ENCODE measurements at places on chromosomes 1 and 21.
A peak's percentile ranks its signal among the peaks of the same experiment; 100 is the strongest.

GRCh38 chr1:53432611-53433010 is 26.6 kb upstream of the DMRTB1 start:
- DNase-seq: no peak

DNA sequence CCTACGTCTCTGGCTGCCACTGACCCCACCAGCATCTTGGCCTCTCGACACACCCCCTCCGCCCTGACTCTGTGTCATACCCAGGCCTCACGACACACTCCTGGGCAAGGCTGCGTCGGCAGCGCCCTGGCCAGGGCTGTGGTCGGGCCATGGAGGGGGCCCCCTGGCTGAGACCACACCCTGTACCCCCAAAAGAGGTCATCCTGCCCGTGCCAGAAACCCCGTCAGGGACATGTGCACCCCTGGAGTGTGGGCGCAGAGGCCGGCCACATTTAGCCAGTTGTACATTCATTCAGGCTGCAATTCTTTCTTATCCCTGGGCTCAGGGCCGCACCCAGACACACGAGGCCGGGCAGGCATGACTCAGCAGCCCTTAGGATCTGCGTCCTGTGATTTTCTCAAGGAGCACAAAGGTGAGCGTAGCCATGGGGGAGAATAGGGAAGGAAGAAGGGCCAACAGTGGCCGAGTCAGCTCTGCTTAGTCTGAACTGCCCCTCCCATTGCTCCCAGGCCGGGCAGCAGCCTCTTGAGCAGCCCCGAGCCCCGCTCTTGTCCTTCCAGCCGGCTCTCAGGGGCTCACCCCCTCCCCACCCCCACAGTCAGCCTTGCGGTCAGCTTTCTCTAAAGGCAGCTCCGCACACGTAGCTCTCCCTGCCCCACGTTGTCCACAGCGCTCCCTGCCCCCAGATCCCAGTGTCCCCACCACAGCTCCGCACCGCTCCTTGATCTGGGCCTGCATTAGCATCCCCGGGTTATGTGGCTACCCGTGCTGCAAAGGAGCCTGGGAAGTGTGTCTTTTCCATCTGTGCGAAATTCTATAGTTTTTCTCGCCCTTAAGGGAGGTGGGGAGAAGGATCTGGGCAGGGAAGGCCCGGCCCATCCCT is 7.9 kb downstream of the CSTB start:
- peak; percentile 70 for DNase-seq

DNA sequence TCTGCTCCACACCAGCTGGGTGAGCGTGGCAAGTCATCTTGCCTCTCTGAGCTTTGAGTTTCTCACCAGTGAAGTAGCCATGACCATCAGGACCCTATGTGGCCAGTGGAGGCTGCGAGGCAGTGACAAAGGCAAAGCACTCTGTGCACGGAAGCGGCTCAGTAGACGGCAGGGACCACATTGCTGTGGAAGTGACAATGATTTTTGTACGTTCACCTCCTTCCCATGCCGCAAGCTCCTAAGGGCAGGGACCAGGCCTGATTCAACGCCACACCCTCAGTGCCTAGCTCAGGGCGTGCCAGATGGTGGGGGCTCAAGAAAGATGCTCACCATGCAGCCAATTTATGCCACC is 210.5 kb downstream of the MATN1 start:
- no peak for DNase-seq

DNA sequence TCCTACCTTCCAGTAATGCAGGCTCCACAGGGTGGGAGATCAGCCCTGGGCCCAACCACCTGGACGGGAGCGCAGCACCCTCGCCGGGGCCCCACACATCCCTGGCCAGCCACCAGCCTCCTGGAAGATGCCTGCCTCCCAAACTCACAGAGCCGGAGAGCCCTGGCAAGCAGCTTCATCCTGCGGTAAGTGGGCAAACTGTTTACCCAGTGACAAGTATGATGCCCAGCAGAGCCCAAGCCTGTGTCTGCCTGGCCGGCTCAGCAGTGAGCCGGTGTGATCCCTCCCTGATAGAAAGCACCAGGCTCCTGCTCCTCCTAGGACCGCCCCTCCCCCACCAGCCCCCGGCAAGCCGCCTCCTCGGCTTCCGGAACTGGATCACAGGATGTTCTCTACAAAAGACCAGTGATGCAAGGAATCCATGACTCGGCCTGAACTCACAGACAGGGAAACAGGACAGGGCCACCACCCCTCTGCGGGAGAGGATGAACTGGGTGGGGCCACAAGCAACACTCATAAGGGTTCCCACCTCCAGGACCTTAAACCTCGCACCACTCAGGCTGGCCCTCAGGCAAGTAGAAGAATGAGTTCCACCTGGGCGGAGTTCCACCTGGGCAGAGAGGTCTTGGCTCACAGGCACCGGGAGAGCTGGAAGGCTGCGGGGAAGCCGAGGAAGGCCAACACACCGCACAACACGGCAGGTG is 7.9 kb downstream of the ACOT7 start:
- peak; percentile 77 for DNase-seq

DNA sequence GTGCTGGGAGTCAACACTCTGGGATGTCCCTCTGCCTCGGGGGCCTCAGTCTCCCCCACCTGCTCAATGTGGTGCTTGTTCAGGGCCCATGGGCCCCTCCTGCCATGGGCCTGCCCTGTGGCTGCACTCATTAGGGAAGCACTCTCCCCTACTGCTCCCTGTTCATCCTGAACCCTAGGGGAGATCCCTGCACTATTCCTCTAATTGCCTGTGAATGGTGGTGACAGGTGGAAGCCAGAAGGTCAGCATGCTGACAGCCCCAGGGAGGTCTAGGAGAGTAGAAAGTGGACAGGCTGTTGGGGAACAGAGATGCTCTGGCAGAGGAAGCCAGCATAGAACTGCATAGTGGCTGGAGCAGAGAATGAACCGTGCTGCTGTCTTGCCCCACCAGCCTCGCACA is 217.6 kb downstream of the TRABD2B start:
- DNase-seq: no peak

DNA sequence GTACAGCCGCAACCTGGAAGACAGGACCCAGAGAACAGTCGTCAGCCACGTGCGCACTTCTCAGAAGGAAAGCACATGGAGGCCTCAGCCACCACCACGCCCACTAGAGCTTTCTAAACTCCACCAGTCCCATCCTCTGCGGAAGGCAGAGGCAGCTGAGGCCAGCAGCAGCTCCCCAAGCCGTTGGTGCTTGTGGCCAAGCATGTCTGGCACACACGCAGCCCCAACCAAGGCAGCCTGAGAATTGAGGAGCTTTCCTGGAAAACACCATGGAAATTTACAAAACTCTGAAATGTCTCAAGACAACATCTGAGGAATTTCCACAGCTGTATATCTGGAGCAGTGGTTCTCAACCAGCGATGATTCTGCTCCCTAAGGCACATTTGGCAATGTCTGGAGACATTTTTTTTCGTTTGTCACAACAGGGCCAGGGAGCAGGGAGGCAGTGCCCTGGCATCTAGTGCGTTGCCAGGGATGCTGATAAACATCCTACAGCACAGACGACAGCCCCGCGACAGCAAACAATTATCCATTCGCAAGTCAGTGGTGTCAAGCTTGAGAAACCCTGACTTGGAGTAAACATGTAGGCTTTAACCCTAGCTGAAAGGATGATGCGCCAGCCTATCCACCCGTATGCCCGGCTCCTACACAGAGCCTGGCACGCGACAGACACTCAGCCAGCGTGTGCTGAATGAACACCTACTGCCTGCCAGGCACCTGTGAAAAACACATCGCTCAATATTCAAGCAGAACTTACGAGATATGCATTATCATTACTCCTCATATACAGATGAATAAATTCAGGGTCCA is 24.7 kb downstream of the NPHP4 start:
- DNase-seq: no peak

DNA sequence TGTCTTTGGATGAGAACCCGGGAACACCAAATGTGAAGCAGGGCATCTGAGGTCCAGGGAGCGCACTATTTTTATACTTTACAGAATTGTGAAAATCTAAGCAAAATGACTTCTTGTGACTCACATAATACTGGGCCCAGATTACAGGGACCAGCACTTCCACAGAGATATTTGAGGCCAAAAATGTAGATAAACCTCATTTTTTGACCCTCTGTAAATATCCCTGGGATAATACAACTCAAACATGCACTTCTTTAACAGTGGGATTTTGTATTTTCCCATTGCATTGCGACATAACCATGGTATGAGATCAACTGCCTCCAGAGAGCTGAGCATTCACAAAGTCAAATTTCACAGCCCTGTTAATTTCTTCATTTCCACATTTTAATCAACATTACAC is 289.4 kb upstream of the ADGRL4 start:
- DNase-seq: no peak

GRCh38 chr1:205962821-205963221 is 19.6 kb upstream of the SLC26A9 start:
- no peak for DNase-seq

GRCh38 chr1:169113613-169114119 is 7.2 kb downstream of the ATP1B1 start:
- no peak for DNase-seq

GRCh38 chr1:214649607-214650006 is 46.6 kb downstream of the CENPF start:
- no peak for DNase-seq

DNA sequence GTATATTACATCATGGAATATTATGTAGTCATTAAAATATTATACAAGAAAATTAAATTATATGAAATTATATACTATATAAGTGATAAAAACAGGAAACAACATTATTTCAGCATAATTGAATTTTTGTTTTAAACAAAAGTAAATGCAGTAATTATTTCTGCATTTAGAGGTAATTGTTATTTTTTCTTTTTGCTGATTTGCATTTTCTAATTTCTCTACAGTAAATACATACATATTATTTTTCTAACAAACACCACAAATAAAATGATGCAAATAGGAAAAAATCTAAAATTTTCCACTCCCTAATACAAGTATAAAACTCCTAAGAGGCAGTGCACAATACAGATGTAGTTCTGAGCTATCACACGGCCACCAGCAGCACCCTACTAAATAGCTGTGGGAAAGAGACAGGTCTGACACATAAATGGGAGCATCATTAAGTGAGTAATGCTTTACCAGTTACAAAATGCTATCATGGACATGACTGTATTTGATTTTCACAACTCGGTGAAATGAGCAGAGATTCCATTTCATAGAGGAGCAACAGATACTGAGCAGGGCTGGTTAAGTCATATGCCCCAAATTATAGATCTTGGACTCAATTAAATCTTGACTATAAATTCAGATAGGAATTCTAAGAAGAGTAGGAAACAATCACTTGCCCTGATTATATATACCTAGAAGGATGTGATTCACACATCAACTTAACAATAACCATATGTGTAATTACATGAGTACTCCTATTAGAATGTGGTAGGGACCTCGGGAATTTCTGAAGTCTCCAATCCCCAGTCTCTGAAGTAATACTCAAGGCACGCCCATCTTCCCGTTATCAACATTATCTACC is 49.0 kb downstream of the NRIP1 start:
- no peak for DNase-seq

DNA sequence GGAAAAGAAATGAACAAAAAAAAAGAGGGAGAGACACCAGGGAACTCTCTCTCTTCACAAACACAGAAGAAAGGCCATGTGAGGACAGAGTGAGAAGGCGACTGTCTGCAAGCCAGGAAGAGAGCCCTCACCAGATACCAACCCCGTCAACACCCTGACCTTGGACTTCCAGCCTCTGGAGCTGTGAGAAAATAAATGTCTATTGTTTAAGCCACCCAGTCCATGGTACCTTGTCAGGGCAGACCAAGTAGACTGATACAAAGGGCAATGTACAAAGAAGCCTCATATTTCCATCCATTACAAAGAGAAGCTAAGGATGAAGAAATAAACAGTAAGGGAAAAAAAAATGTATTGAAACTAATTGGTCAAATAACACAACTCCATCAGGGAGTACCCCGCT is 146.6 kb downstream of the ZNF281 start:
- DNase-seq: no peak

- DNase-seq: no peak
Measured at GRCh38 chr1:166307261-166308188, 140.7 kb upstream of the FAM78B start.

- DNase-seq: no peak
Measured at GRCh38 chr21:33540711-33541104, 1.2 kb downstream of the GART start.

Measured in thyroid gland (tissue), 4 donors.